ENCODE measurements at places on chromosomes 16 and 17. TPM values are rescaled to one million over a fixed set of nuclear protein-coding genes. Genes with fewer than 3 reads are reported as not detected.

The CNGB1 gene
- total RNA-seq: 0.27 TPM

The NECAB2 gene
- 4.0 TPM for total RNA-seq

The HIGD1B gene
- total RNA-seq: not detected

The LYRM9 gene
- 2.1 TPM for total RNA-seq

The TMC7 gene
- total RNA-seq: 9.9 TPM

The RHBDF1 gene
- total RNA-seq: 30.9 TPM

The CHD9NB gene
- 0.96 TPM for total RNA-seq

All from A549 treated with ZK216348 at 1 μM for 4 hours (cell line).